ENCODE measurements at places on chromosomes 3 and 15.

- DNase-seq: no peak
Measured at GRCh38 chr3:113690482-113690881, 6.0 kb downstream of the USF3 start.

- DNase-seq: no peak
Measured at GRCh38 chr3:66463730-66464511, 36.9 kb downstream of the LRIG1 start.

DNA sequence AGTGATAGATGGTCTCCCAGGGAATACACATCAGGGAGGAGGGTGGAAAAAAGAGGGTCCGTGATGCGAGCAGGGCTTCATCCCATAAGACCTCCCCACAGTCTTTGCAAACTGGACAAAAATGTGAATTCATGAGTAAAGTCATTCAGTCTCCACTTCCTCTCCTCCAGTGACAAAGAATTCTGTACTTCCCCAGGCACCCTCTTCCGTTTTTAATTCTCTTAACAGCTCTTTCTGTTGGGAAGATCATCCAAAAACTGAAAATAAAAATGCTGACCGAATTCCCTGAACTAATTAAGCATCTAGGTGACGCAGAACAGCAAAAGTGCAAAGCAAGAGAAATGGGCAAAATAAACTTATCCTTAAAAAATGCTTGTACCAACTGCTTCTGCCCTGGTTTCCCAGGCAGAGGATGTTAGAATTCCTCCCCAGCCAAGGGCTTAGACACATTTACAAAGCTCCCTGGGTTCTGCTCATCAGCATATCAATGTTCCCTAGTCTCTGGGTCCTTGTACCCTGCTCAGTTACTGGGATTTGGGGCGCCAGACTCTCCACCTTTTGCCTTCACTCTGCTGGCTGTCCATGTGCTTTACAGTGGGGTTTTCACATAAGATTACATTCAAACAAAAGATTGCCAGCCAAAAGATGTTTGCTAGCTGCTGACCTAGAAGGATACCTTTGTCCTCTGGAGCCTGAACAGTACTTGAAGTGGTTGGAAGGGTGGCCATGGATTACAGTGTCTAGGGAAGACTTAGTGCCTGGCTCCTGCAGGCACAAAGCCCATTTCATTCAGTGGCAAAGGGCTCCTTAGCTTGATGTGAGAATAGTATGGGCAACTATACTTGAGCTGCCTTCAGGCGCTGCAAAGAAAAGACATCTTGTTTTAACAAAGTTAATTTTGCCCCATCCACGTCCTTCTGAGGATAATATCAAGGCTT is 69.4 kb downstream of the ARNT2 start:
- no peak for DNase-seq

DNA sequence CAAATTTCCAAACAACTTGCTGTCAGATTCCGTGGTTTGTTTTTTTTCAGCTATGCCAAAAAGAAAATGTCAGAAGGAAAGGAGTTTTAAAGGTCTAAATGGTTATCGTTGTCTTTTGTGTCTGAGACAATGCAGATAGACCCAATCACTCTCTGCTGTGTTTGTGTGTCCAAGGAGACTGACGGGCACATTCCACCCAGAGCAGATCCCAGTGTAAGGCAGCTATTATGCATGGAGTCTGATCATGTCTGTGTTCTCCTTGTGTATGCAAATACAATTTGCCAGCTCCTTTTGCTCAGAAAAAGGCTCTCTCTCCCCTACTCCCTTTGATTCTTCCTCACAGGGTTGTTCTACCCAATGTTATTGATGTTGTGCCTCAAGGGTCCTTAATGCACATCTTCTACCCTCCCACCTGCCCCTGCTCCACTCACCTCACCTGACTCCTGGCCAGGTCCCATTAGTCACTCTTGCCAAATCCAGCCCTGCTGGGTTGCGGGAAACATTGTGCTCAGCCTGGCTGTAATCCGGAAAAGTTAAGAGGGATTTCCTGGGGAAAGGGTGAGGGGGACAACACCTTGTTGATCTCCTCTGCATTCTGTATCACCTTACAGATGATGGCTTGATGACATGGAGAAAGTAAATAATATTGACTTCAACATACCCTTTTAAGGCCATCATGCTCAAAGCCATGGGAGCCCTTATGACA is 61.0 kb downstream of the OTOL1 start:
- no peak for DNase-seq

DNA sequence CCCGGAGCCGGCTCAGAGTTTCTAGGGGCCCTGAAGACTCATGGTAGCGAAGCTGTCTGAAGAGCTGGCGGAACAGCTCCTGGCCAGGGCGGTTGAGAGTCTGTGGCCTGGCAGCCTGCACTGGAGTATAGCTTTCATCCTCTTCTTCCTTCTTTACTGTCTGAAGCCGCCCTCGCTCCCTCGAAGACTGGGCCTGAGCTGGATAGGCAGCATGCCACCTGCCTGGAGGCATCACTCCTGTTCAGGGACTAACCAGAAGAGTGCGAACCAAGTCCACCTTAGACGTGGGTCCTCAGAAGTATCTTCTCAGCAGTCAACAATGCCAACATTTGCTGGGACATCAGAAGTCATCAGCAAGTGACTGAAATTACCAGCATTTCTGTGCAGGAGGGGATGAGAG is 22.2 kb downstream of the ZNF445 start:
- DNase-seq: no peak

DNA sequence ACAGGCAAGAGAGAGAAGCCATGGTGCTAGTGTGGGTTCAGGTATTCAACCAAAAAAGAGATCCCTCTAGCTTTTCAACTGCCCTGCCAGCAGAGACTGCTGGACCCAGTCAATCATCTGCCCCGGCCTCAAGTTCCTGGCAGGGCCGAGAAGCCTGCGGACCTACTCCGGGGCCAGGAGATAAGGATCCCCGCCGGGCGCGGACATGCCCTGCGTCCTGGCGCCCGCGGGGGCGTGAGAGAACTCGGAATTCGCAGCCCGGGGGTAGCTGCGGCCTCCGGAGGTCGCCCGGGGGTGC is 821 bp upstream of the MAGI1 start:
- DNase-seq: peak; percentile 74

DNA sequence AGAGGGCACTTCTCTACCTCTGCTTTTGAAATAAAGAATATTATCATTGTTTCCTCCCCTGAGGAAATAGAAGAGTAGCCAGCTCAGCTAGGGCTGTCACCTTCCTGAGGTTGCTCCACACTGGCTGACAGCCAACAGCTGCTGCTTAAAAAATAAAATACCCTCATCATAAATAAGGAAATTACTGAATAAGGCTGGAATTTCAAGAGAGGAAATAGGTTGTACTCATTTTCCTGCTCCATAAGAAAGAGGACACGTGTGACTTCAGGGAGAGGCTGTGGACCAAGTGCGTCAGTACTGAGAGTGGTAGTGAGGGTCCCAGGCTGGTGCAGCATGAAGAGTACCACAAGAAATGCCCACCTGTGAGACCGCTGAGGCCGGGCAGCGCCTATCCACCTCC is 8.1 kb upstream of the C2CD4B start:
- no peak for DNase-seq

GRCh38 chr15:33852094-33852493 is 116.2 kb upstream of the CHRM5 start:
- DNase-seq: no peak

- no peak for DNase-seq
Measured at GRCh38 chr3:149473357-149474249, 894 bp upstream of the TM4SF4 start.

- DNase-seq: peak; percentile 76
Measured at GRCh38 chr3:41199866-41200668, 762 bp downstream of the CTNNB1 start.

DNA sequence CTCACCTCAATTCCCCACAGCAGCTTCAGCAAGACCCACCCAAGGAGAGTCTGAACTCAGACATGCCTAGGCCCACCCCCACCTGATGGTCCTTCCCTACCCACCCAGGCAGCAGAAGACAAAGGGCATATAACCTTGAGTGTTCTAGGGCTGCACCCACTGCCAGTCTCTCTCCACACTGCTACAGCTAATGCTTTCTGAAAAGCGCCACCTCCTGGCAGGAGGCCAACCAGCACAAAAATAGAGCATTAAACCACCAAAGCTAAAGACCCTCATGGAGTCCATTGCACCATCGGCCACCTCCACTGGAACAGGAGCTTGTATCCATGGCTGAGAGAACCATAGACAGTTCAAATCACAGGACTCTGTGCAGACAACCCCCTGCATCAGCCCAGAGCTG is 11.3 kb upstream of the RPL39L start:
- no peak for DNase-seq

DNA sequence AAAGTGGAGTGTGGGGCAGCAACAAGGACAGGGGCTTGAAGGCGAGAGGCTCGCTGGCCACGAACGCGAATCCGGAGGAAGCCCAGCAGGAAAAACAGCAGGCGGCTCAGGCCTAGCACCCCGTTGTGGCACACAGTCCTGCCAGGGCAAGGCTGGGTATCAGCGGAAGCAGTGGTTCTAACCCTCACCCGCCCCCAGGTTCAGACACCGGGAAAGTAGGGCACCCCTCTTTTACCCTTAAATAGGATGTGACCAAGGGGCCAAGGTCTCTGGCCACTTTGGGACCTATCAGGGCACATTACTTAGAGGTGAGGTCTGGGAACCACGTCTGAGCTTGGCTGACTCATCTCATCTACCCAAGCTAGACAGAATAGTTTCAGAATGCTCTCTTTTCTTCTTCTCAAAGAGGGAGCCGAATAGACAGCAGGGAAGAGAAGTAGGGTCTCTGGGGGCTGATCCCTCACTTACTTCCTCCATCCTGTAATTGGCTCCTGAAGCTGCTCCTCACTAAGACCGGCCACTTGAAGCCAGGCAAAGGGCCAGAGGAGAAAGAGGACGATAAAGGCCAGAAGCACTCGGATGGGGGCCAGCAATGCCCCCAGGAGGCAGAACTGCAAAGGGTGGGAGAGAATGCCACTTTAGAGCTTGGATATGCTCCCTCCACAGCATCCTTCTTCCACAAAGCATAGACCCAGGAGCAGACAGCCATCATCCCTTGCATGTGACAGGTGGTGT is 1.7 kb downstream of the LPCAT4 start:
- no peak for DNase-seq
